ENCODE measurements at places on chromosomes 4 and X. TPM values are rescaled to one million over a fixed set of nuclear protein-coding genes. Genes with fewer than 3 reads are reported as not detected.

Gene BTC
- total RNA-seq: 2.9 TPM

Gene OCIAD2
- 29.2 TPM for total RNA-seq

Gene IQSEC2
- total RNA-seq: 24.0 TPM

Gene MAGEA2B
- not detected for total RNA-seq

Gene MAGEE1
- 2.7 TPM for total RNA-seq

Gene MAGEA2
- not detected for total RNA-seq

Gene GRPR
- total RNA-seq: 0.27 TPM

Gene PABPC5
- 1.6 TPM for total RNA-seq

GRCh38 chrX:42809569-42809968 lies 31.6 kb upstream of the PPP1R2C start:
- no peak overlapping the region for H3K4me3 ChIP-seq
- no peaks in the 10 kb centered on the region for H3K4me1 ChIP-seq
- no peak overlapping the region for H3K27ac ChIP-seq
- no peak for DNase-seq

- no peaks in the 10 kb centered on the region for H3K27me3 ChIP-seq
- DNase-seq: no peak
- H3K27ac ChIP-seq: peak overlapping the region; percentile 83
- no peaks in the 10 kb centered on the region for H3K36me3 ChIP-seq
These were observed 1.5 kb upstream of the PAPSS1 start for GRCh38 chr4:107721436-107722100.

- H3K4me3 ChIP-seq: no peak overlapping the region
- no peak for DNase-seq
- H3K27me3 ChIP-seq: no peaks in the 10 kb centered on the region
- no peaks in the 10 kb centered on the region for H3K4me1 ChIP-seq
- H3K27ac ChIP-seq: no peak overlapping the region
- H3K36me3 ChIP-seq: no peaks in the 10 kb centered on the region
These were observed 444.2 kb downstream of the IDS start for GRCh38 chrX:149060921-149061320.

DNA sequence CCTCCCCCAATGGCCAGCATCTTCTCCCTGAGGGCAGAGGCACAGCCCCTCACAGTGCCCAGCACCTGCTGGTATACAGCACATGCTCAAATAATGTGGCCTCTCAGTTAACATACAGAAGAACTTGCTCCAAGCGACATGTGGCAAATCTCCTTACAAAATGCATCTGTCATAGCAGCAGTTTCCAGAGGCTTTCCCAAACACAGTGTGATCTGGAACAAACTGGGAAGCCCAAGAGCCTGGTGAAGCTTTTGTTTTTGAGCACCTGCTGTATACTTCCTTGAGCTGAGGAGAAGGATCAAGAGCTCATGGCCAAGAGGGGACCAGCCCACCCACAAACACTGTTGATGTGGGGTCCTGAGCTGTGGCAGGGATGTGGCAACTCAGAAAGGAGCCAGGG lies 34.8 kb upstream of the HTRA3 start:
- no peak overlapping the region for H3K27ac ChIP-seq
- H3K36me3 ChIP-seq: peaks cover 63% of the 10 kb centered on the region
- H3K27me3 ChIP-seq: no peaks in the 10 kb centered on the region
- no peak for DNase-seq
- H3K4me3 ChIP-seq: no peak overlapping the region

DNA sequence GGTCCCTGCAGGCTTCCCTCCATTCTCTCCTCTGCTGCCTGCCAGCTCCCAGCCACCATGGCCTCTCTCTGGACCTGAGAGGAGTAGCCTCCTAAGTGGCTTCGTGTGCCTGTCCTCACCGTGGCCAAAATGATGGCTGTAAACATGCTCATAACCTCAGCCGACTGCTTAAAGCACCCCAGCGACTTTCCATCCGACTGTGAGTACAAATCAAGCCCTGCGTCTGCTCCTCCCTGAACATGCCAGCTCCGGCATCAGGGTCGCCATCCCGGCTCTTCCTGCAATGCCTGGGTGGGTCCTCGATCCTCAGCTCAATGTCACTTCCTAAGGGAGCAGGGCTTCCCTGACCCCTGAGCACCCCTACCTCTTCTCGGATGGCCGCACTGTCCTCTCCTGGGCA lies 3.3 kb upstream of the SORCS2 start:
- peaks cover 11% of the 10 kb centered on the region for H3K4me1 ChIP-seq
- H3K36me3 ChIP-seq: no peaks in the 10 kb centered on the region
- DNase-seq: peak; percentile 30
- H3K27me3 ChIP-seq: peaks cover 68% of the 10 kb centered on the region
- H3K4me3 ChIP-seq: no peak overlapping the region

DNA sequence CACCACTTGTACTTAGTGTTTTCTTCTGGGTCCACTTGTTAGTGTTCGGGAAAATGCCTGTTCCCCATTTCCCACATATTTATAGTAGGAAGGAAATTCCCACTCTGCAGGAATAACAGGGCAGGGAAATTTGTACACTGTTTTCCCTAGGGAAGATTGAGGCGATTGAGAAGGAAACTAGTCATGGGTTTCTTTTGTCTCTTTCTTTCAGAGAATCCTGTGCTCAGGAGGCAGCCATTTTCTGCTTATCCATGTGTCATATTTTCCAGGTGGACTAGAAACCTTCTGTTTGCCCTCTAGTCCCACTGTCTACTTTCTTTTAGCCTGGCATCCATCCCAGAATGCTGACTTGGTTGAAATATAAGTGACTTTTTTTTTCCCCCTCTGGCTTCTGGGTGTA lies 299.1 kb upstream of the ANKRD50 start:
- H3K27ac ChIP-seq: no peak overlapping the region
- no peak for DNase-seq
- H3K4me3 ChIP-seq: no peak overlapping the region
- no peaks in the 10 kb centered on the region for H3K27me3 ChIP-seq
- H3K36me3 ChIP-seq: no peaks in the 10 kb centered on the region

DNA sequence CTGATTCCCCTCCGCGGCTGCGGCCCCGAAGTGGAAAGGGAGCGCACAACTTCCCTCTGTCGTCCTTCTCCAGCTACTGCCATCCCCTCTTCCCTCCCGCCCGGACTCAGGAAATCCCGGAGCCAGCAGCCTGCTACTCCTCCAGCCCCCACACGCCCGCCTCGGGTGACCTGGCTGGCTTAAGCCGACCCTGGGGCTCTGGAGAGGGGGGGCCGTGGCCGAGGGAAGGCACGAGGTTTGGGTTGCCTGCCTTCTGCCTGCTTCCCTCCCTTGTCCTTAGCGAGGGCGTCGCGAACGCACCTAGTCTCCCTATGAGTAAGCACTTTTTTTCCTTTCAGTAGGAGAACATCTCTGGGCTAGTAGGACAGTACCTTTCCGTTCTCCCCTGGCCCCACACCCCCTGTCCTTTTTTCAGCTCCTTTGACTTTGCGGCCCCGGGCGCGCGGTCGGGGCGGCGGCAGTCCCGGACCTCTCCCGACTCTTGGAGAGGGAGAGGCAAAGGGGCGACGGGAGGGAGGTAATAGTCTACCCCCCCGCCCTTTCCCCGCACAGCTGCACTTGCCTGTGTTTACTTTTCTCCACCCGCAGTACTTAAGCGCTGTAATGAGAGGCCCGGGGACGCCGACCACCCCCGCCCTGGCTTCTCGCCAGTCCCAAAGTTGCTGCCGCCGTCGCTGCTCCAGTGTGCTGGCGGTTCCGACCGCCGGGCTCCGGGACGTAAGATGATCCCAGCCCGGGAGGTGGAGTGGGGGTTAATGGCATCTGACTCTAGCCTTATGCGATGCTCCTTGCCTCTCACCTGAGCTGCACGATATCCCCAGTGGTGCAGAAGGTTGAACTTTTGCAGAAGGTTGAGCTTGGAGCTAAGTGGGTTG lies 868 bp downstream of the PLS3 start:
- H3K27ac ChIP-seq: peak overlapping the region; percentile 89
- DNase-seq: peak; percentile 66
- H3K27me3 ChIP-seq: no peaks in the 10 kb centered on the region
- H3K4me1 ChIP-seq: peaks cover 9% of the 10 kb centered on the region
- H3K4me3 ChIP-seq: peak overlapping the region; percentile 63
- H3K36me3 ChIP-seq: no peaks in the 10 kb centered on the region

- H3K27me3 ChIP-seq: no peaks in the 10 kb centered on the region
- no peaks in the 10 kb centered on the region for H3K36me3 ChIP-seq
- no peak overlapping the region for H3K27ac ChIP-seq
These were observed 2184.4 kb upstream of the AGA start for GRCh38 chr4:179626687-179627086.

- no peaks in the 10 kb centered on the region for H3K27me3 ChIP-seq
- no peak overlapping the region for H3K4me3 ChIP-seq
- DNase-seq: no peak
These were observed 29.9 kb downstream of the BOD1L1 start for GRCh38 chr4:13597604-13598003.

DNA sequence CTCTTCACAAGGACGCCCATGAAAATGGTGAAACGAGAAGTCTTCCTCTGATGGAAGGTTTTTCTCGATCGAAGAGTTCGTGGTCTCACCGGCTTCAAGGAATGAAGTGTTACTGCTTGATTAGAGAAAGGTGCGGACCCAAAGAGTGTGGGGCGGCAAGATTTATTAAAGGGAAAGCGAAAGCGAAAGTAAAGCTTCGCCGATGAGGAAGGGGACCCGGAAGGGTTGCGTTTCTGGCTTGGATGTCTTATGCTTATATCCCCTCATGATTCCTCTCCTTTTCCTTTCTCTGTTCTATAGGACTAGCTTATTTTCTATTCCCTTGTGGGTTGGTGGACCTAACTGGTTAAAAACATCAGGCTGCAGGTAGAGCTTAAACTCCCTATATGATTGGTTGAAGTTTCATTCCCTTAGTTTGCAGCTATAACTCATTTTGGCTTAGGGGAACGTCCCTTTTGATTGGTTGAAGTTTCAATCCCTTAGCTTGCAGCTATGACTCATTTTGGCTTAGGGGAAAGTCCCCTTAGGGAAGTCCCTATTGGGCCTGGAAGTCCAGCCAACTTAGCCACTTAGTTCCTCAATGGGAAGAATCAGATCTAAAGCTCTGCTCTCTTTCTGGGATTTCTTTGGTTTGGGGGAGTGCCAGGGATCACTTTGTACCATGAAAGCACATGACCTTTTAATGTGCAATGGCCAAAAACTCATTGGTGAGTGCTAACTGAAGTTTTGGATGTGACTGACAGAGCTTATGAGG lies 1025.0 kb upstream of the PCDH10 start:
- no peak for DNase-seq
- H3K27me3 ChIP-seq: no peaks in the 10 kb centered on the region
- no peaks in the 10 kb centered on the region for H3K4me1 ChIP-seq

DNA sequence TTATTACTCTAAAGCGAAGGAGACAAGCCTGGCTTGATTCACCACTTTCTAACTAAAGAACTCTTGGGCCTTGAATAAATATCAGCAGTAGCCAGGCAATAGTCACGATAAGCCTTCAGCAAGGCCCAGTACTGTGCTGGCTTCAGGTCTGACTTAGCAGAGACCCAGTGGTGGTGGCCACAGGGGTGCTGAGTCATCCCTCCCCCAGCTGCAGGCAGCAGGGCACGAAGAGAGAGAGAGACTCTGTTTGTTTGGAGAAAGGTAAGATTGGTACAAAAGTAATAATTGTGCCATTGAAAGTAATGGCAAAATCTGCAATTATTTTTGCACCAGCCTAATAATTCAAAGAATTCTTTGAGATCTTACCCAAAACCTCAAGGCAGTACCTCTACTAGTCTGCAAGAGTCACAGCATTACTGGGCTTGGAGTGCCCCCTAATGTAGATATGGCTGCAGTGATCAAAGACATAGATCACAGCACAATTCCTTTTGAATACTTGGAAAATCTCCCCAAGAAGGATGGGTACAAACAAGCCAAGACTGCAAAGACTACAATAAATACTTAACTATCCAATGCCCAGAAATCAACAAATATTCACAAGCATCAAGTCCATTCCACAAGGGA lies 159.5 kb upstream of the USP38 start:
- H3K27me3 ChIP-seq: no peaks in the 10 kb centered on the region
- no peak overlapping the region for H3K27ac ChIP-seq
- no peaks in the 10 kb centered on the region for H3K4me1 ChIP-seq
- DNase-seq: no peak
- H3K4me3 ChIP-seq: no peak overlapping the region

DNA sequence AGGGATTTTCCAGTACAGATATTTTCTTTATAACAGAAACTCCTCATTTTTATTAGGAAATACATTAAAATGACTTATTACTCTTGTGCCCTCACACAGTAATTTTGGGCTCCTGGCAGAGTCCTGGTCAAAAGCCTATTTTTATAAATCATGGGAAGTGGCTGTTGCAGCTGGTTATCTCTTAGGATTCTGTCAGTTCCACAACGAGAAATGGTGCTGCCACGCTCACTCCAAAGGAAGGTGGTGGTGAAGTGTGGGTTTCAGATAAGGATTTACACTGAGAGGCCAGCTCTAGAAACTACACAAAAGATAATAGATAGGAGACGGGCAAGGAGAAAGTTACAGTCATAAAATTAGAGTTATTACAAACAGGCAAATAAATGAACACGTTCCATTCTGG lies 159.2 kb upstream of the FAM241A start:
- no peak overlapping the region for H3K4me3 ChIP-seq
- no peaks in the 10 kb centered on the region for H3K36me3 ChIP-seq
- no peak for DNase-seq

DNA sequence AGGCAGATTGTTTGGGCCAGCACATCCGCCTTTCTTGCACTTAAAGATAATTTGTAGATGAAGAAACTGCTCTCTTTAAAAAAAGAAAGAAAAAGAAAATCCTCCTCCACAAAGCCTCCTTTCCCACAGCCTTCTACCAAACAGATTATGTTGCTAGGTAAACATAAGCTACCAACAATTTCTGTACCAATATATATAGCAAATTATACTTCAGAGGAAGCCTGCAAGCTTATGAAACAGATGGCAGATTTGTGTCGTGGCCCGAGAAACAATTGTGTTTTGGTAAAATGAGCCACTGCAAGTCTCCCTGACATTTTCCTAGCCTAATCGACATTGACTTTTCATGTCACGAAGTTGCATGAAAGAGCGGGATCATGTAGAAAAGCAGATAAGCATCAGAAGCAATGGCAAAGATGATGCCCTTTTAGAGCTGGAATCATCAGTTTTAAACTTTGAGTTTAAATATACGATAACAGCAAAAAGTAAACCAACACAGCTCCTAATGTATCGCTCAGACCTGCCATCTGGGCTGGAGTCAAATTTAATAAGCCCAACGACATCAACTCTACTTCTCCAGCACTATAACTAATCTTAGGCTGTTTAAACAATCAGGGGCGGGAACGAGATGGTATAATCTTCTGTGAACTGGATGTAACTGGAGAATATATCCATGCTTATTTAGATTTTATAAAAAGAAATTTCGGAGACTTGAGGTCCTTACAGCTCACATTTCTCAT lies 94.9 kb upstream of the PLAC1 start:
- no peaks in the 10 kb centered on the region for H3K4me1 ChIP-seq
- DNase-seq: no peak
- H3K4me3 ChIP-seq: no peak overlapping the region
- no peaks in the 10 kb centered on the region for H3K36me3 ChIP-seq

DNA sequence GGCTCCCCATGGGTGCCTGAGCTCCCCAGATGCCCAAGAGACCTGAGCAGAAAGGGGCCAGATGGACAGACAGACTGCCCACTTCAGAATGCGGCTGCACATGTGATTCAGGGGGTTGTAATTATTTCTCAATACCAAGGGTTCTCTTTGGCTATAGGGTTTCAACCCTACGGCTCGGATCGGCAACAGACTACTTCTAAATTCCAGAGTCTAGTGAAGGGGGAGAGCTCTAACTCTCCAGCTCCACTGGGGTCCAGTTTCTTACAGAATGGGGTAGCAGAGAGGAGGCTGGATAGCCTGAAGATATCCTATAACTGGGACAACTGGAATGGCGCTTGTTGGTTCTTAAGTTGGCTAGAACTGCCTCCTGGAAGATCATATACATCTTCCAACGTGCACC lies 136.3 kb downstream of the MGST2 start:
- H3K36me3 ChIP-seq: no peaks in the 10 kb centered on the region
- H3K4me1 ChIP-seq: peaks cover 20% of the 10 kb centered on the region
- H3K4me3 ChIP-seq: no peak overlapping the region
- DNase-seq: no peak
- no peaks in the 10 kb centered on the region for H3K27me3 ChIP-seq
